Ammon's horn (tissue), 1 donor: ENCODE measurements at places on chromosomes 2 and 18.

DNA sequence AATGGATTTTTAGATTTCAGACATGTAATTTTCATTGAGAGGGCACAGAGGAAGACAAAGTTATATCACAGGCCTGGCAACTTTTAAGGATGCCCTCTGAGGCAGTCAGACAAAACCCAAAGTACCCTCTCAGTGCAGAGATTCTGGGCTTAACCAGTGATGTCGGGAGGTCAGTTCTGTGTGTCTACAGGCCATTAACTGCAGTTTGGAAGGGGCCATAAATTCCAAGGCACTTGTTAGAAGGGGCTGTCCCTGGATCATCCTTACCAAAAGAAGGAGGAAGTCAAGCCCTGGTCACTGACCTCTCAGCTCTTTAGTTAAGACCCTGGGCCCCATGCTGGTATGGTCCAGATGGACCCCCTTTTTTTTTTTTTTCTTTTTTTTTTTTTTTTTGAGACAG lies 60.7 kb downstream of the LRRFIP1 start:
- DNase-seq, result no peak

DNA sequence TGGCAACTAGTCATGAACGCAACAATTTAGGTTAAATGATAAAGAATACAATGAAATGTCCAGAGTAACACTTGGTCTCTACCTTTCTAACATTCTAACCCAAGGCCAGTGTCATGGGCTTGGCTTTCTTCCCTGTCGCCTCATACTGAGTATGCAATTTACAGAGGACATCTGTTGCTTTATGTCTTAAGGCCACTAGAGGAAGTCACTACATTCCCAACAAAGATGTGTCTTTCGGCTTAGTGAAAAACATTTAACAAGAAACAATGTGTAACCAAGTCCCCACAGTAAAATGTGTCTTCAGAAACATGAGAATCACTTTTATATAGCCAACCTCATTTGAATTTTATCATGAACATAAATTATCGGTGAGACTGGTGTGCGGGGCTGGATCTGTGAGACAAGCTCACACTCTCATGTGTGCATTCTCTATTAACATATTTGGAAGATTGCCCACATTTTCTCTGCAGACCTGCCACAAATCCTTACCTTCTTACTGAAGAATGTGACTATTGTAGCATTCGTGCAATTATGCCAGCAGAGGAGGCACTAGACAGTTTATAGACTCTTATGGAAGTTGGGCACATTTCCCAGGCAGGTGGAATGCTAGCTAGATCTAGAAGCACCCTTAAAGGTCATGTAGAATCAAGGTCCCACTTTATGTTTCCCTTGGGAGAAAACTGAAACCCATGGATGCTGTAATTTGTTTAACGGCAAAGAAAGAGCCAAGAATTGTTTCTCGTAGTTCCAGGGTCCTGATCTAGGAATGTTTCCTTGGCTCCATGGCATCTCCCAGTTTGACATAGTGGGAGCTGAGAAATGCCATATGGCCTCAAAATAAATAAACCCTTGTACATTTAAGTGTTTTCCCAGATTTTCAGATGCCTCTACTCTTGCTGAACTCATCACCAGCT lies 101.8 kb downstream of the CD226 start:
- DNase-seq, result no peak

DNA sequence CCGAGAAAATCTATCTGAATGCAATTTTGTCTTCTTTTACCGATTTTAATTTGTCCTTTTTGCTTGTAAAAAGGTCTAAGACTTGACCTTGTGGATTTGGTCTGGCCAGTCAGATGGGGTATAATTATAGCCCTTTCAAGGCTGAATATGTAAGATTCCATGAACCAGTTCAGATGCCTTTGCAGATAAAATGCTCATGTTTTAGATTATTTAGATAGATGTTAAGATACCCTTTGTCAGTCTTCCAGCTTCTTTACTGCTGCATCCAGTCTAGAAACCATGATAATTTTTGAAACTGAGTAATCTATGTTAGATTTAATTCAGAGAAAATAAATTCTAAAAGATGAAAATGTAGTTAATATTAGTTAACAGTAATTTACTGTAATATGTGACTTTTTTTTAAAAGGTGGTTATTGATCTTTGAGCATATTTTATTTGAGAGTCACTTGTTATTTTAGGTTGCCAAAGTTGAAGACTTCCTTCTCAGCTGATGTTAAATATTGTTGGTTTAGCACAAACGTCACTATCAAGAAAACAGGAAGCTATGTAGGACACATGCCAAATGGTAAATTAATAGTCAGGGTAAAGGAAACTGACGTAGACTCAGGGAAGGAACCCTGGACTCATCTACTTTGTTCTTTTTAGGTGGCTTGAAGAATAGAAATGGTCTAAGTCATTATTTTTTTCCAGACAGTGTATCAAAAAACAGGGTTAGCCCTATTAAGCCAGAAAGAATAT lies 29.8 kb downstream of the BABAM2 start:
- peak; percentile 21 for DNase-seq

- no peak for DNase-seq
Measured at GRCh38 chr2:20418519-20418918, 28.4 kb upstream of the RHOB start.

DNA sequence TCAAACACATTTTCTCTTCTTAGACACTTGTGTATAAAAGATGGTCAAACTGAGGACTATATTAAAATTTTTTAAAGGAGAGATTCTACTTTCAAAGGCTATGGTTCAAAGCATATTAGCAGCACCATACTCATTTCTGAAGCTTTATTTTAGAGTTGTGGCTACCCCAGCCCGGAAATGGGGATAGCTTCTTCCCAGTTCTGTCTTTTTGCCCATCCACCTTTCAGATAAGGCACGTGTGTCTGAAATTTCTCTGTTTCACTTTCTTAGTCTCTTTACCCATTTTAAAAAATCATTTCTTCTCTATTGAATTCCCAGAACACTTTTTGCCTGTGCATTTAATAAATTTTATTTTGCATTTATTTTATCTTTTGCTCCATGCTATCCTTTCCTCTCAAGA lies 431.5 kb downstream of the RNF144A start:
- DNase-seq, result no peak

DNA sequence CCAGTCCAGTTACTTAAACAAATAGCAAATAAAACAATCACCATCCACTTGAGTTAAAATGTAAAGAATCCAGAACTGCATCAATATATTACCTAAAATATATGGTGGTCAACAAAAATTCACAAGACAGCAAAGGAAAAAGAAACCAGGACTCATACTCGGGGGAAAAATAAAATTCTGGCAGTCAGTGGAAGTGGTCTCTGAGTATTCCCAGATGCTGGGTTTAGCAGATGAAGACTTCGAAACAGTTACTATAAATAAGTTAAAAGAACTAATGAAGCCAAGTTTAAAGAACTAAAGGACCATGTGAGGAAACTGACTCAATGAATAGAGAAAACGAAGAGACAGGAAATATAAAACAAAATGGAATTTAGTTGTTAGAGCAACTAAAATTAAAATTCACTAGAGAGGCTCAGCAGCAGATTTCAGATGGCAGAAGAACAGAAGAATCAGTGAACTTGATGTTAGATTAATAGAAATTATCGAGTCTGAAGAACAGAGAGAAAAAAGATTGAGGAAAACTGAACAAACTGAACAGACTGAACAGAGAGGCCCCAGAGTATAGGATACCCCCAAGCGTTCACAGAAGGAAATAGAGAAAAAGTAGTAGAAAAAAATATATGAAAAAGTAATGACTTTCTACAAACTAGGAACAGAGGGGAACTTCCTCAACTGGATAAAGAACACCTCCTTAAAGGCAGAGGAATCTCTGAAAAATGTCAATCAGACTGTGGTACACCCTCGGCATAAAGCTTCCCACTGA lies 27.9 kb downstream of the MGAT4A start:
- no peak for DNase-seq

DNA sequence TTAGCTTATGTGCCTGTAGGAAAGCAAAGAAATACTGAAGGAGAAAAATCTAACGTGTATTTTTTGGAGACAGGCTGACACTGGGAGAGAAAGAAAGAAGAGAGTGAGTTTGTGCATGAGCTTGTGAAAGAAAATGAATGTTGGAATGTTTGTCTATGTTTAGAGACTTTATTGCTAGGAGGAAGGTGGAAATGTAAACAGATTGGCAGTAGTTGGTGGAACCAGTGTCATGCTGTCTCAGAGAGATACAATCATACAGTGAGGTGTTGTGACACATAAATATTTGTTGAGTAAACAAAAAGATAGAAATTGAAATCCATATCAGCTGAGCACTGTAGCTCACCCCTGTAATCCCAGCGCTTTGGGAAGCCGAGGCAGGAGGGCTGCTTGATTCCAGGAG lies 222.2 kb upstream of the MEIS1 start:
- DNase-seq, result no peak

DNA sequence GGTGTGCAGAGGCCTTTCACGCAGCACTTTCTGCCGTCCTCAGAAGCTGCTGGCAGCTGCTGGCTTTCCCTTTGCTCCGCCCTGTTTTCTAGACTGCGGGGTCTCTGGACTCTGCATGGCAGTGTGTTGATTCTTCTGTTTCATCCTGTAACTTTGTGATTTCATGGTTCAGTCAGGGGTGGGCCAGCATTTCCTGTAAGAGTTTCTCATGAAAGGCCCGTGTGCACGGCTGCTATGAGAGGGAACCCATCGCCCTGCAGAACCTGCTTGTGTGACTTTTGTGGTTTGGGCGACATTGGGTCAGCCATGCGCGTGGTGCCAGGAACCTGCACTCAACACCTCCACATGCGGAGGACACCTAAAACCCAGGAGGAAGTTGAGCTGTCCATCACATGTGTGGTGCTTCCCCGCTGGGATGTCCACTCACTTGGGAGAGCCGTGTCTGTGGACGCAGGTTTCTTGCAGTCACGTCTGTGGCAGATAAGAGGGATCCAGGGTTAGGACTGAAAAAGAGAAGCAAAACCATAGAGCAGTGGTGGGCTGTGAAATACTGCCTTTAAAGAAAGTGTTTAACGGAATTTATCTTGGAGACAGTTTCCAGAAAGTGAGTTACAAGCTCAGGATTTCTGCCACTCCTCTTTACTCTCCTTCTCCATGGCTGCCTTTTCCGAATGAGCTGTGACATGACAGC lies 167.3 kb upstream of the ALKAL2 start:
- DNase-seq, result no peak

DNA sequence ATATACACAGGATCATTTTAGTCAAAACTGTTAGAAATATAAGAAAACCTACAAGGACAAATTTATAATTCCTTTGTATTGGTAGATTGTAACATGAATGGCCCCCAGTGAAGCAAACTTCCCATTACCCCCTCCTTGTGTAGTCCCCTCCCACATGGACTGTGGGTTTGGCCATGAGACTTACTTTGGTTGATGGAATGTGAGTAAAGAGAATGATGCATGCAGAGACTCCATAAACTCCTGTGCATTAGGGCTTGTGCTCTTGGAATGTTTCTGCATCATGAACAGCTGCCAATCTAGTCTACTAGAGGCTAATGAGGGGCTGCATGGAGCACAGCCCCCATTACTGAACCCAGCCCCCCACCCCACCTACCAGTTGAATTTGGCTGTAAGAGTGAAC lies 8.3 kb upstream of the TGFA start:
- DNase-seq, result no peak

GRCh38 chr2:223860809-223861738 lies 23.7 kb upstream of the AP1S3 start:
- no peak for DNase-seq

DNA sequence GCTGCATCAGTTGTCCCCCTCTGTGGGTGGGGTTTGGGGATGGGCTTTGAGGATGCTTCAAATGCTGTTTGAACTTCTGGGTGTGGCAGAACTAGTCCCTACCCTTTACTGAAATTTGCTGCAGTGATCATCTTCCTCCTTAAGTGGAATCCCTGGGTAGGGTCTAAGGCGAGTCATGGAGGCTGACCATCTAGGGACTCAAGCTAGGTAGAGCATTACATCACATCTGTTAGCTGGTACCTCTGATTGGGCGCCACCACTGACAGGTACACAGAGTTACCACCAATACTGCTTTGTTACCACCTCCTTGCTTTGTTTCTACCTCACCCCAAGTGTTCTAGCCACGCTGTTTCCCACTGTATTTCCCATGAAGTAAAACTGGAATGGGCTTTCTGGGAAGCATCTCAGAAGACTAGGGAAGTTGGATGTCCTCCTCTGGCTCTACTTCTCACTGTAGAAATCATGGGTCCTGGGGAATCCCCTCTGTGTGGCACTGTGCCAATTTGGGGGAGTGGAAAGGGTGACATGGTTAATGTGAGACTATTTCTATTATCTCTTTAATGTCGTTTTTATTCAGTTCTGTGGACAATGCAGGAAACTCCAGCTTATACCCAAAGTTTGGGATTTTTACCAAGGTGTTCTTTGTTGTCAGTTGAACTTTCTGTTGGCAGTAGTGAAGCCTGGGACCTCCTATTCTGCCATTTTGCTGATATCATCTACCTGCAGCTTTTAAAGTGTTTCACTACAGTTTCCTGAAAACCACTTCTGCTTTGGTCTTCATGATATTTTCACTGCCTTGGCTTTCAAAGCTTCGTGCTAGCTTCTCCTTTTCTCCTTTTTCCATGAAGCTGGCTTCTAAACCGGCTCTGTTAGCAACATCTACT lies 14.5 kb upstream of the SULT1C4 start:
- no peak for DNase-seq

- peak; percentile 73 for DNase-seq
Measured at GRCh38 chr2:42810971-42811811, 18.8 kb upstream of the HAAO start.

DNA sequence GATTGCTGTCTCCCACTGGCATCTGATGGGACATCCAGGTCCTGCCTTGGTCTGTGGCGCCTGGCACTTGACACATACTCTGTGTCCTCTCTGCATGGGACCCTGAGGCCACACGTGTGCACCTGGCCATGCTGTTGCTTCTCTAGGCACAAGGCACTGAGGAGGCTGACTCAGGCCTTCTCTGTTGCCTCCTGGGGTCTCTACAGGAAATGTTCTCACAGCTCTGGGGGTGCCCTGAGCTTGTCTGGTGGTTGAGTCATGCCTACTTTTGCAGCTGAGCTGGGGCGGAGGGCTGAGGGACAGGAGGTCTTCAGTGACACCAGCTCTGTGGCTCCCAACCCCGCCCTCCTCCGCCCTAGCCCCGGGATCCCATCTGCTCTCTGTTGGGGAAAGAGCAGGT lies 207.0 kb upstream of the HS6ST1 start:
- no peak for DNase-seq

GRCh38 chr2:10123281-10123680 lies 742 bp downstream of the RRM2 start:
- DNase-seq, result no peak

DNA sequence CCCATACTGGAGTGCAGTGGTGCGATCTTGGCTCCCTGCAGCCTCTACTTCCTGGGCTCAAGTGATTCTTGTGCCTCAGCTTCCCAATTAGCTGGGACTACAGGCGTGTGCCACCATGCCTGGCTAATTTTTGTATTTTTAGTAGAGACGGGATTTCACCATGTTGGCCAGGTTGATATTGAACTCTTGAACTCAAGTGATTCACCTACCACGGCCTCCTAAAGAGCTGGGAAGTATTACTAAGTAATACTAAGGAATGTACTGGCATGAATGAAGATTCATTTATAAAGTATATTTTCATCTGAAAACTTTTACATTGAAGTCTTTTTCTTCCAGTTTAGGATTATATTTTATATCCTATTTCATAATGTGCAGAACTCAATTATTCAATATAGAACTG lies 38.1 kb downstream of the NUP35 start:
- no peak for DNase-seq

GRCh38 chr2:230234122-230234722 lies 8.7 kb downstream of the SP140 start:
- no peak for DNase-seq
